ENCODE measurements at places on chromosomes 11 and 22.

DNA sequence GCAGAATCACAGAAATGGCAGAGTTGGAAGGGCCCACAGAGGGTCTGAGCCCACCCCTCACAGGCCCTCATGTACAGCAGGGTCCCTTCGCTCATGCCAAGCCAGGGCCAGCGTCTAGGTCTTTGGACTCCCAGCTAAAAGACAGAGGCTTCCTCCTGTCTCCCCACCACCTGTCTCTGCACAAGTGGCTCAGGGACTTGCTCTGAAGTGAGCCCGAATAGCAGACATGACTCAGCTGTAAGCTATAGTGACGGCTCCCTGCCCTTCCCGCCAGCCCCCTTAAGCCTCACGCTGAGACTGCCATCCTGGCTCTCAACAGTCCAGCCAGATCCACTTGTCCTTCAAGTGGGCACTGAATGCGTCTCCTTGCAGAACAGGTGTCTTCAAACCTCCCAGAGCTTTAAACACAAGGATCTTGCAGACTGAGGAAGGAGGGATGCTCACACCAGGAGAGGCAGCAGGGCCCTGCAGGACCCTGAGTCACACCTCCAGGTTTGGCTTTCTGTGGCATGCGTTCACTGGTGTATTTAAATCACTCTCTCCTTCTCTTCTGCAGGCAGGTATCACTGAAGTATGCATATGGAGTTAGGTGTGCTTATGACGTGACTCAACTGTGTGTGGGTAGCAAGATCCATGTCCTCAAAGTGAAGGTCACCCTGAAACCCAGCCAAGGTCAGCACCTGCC, 154.9 kb downstream of the CACNA1I start:
- DNase-seq: no peak

- no peak for DNase-seq
Measured at GRCh38 chr22:45465633-45466032, 37.0 kb upstream of the FBLN1 start.

DNA sequence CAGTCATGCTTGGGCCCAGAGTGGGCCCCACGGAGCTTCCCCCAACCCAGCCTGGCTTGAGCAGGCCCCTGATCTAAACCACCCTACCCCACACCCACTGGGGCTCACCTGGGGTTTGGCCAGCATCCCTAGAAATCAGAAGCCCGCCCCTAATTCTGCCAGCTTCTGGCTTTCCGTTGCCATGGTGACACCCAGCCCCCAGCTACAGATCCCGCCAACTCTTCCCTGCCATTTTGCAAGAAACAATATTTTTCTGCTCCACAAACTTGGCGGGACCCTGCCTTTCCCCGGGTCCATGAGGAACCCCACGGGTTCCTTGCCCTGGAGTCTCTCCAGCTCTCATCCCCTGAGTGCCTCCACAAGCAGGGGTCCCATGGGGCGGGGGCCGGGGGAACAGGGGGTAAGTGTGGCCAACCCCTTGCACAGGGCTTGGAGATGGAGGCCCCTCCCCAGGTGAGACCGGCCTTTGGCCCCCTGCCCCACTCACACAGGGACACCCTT, 90.0 kb downstream of the CDKN1C start:
- DNase-seq: no peak

- no peak for DNase-seq
Measured at GRCh38 chr22:22768885-22769284, 118.7 kb upstream of the IGLL5 start.

- DNase-seq: no peak
Measured at GRCh38 chr22:20439928-20440575, 2.4 kb upstream of the SCARF2 start.

- DNase-seq: no peak
Measured at GRCh38 chr11:19597876-19598275, 114.8 kb upstream of the NAV2 start.

DNA sequence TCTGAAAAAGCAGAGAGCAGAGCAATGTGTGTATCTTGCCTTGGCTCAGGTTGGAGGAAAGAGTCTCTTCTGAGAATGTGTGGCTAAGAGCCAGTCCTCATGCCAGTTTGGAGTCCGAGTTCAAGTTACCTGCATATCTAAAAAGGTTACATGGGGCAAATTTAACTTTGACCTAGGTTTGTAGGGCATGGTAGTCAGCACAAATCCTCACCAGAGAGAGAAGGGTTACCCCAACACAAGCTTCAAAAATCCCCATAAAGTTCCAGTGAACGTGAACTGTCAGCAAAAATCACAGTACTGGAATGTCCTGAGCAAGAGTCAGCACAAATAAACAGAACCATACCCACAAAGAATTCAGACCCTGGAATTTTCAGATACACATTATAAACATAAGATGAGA, 13.8 kb downstream of the SDHD start:
- DNase-seq: no peak

Data from activated naive CD8-positive, alpha-beta T cell treated with anti-CD3 and anti-CD28 coated beads, Interleukin-2, amount 50 U/mL, for 16 hours (primary cell).